ENCODE measurements at places on chromosomes 2 and 18.

DNA sequence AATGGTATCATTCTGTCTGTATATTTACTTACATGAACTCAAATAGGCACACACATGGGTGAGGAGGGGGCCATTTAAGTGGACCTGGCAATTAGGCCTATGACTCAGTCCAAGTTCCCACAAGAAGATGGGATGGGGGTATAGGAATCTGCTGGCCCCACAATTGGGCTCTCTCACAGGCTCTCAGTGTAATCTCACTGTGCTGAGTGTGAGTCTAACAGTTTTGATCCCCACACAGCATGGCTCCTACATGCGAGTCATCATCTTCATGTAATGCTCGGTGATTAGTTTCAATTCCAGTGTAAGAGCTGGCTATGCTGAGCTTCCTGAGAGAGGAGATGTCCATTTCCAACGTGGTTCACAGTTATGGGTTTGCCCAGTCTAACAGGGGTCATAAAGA, 114.0 kb downstream of the GATA6 start:
- no peaks in the 10 kb centered on the region for H3K36me3 ChIP-seq

DNA sequence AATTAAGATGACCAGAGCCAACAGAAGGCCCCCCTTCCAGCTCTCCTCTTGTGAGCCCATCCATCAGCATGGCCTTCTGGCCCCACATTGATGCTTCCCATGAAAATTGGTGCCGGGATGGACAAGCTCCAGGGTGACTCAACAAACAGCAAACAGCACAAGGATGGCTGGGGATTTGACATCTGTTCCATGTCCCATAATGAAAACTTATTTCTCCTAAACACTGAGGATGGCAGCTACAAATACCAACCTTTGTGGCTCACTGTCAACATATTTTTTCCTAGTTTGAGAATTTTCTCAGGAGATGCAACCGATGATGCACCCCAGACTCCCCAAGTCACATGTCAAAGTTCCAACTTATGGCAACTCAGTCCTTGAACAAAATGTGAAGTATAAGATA, 169.6 kb upstream of the SIX2 start:
- H3K27ac ChIP-seq = no peak overlapping the region
- H3K36me3 ChIP-seq = no peaks in the 10 kb centered on the region
- H3K4me3 ChIP-seq = no peak overlapping the region
- H3K4me1 ChIP-seq = no peaks in the 10 kb centered on the region

GRCh38 chr18:22541232-22541631, 123.5 kb upstream of the CTAGE1 start:
- no peak overlapping the region for H3K27ac ChIP-seq
- no peaks in the 10 kb centered on the region for H3K27me3 ChIP-seq
- H3K4me3 ChIP-seq = no peak overlapping the region
- no peak for DNase-seq
- no peaks in the 10 kb centered on the region for H3K36me3 ChIP-seq

GRCh38 chr2:217118559-217119284, 258.9 kb upstream of the TNP1 start:
- H3K4me3 ChIP-seq = no peak overlapping the region
- H3K36me3 ChIP-seq = no peaks in the 10 kb centered on the region
- DNase-seq = no peak
- no peak overlapping the region for H3K27ac ChIP-seq
- H3K4me1 ChIP-seq = no peaks in the 10 kb centered on the region

Measured in stimulated activated naive B cell treated with anti-CD40 and anti-IgM and Interleukin-4, amounts not matched to agents 10 μg/mL and 1 μg/mL and 100 μg/mL, for 72 hours (primary cell).